ENCODE measurements at places on chromosomes 12 and 14.

- DNase-seq, result no peak
These were observed 22.1 kb downstream of the MOK start for GRCh38 chr14:102282751-102283465.

GRCh38 chr14:78172428-78172827 lies 2.3 kb downstream of the NRXN3 start:
- no peak for DNase-seq

GRCh38 chr14:79443602-79444001 lies 767.7 kb downstream of the DIO2 start:
- DNase-seq, result no peak

DNA sequence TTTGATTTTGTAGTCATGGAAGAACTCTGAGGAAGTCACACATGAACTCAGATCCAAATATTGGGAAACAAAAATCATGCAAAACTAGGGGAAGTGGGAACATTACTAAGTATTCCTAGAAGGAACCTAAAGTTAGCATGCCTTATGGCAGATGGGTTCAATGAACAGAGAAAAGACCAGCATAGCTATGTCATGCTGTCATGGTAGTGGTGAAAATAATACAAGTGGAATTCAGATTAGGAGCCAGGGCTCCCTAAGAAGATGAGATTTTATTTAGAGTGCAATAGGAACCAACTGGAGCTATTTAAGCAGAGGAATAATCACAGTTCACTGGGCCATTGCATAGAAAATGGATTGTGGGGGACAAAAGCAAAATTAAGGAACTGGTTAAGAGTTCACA lies 134.0 kb downstream of the DIO2 start:
- no peak for DNase-seq

- no peak for DNase-seq
These were observed 76.7 kb downstream of the TMEM121 start for GRCh38 chr14:105602799-105603793.

GRCh38 chr12:104063712-104064030 lies 660 bp upstream of the HCFC2 start:
- DNase-seq, result no peak
